ENCODE measurements at places on chromosomes 11 and 22. TPM values are rescaled to one million over a fixed set of nuclear protein-coding genes. Genes with fewer than 3 reads are reported as not detected.

Gene NRGN
- total RNA-seq: 11.5 TPM

Gene FGF3
- not detected for total RNA-seq

Gene YPEL1
- total RNA-seq: 0.58 TPM

Gene TMEM121B
- total RNA-seq: under 0.01 TPM

Gene TTLL12
- 33.5 TPM for total RNA-seq

Gene EMID1
- total RNA-seq: not detected

Gene LRRC10B
- not detected for total RNA-seq

Gene GALNT18
- total RNA-seq: 1.1 TPM

Gene OR5B21
- total RNA-seq: not detected

Gene OR9G4
- not detected for total RNA-seq

Gene GGTLC3
- not detected for total RNA-seq

Measured in myometrial cell (primary cell).